ENCODE measurements at places on chromosomes 16 and 17.

DNA sequence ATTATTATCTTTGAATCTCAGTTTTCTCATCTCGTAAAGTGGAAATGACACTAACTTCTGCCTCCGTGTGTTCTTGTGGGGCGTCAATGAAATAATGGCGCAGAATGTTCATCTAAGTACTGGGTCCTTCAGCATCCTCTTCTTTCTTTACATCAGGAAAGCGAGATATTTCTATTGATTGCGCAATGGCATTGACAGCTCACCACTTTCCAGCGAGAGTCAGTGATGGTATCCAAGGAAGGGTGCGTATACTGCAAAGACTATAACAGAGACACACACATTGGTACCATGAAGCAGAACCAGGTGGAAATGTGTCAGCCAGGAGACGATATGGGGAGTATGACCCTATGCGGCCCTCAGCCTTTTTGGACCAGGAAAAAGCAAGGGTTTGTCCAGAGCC lies 162.1 kb downstream of the SHISA9 start:
- DNase-seq: no peak

- DNase-seq: no peak
Observed at GRCh38 chr17:35774499-35774898, 13.8 kb downstream of the C17orf50 start.

- DNase-seq: no peak
Observed at GRCh38 chr17:60293580-60294335, 98.2 kb downstream of the USP32 start.

DNA sequence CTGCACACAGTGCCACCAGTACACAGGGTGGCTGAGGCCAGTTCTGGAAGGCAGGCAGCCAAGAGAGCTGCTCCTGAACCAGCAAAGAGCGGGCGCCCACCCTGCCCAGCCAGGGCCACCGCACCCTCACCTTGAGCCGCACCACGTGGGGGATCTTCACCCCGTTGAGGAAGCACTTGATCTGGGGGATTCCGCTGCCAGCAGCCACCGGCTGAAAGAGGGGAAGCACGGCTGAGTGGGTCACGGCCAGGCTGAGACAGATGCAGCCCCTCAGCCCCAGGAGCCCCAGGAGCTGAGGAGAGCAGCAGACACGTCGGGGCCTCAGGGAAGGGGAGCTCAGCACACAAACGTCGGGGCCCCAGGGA lies 14.6 kb upstream of the CCDC154 start:
- DNase-seq: no peak

GRCh38 chr17:37824534-37825485 lies 80.0 kb upstream of the HNF1B start:
- no peak for DNase-seq

- no peak for DNase-seq
Observed at GRCh38 chr16:2019518-2019920, at the start of gene NPW. NPW (plus strand) TSS chr16:2019785.

DNA sequence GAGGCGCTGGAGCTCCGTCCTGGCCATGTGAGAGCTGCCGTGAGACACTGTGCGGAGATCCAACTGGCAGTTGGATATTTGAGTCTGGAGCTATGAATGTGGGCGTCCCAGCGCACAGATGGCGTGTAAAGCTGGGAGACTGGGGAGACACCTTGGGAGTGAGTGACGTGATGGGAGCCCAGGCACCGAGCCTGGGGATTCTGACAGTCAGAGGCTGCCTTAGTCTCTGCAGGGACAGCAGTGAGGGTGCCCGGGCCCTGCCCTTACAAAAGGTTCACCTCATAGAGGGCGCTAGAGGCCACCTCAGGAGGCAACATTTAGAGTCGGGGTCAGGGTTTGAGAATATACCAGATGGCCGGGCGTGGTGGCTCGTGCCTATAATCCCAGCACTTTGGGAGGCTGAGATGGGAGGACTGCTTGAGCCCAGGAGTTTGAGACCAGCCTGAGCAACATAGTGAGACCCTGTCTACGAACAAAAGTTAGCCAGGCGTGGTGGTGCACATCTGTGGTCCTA lies 194.1 kb upstream of the GSE1 start:
- no peak for DNase-seq

Measured in CD4-positive, alpha-beta T cell treated with Interleukin-2 at 100 ng/mL for 4 hours (primary cell).